Sciatic nerve (tissue), 2 donors: ENCODE measurements at places on chromosomes 5 and 9. TPM values are rescaled to one million over a fixed set of nuclear protein-coding genes. Genes with fewer than 3 reads are reported as not detected.

Gene PCDHGB4
- total RNA-seq: 9.0 TPM

Gene PCDHA1
- total RNA-seq: not detected

Gene CDC20B
- total RNA-seq: not detected

Gene RGS7BP
- total RNA-seq: 0.67 TPM

Gene ASPN
- 14.4 TPM for total RNA-seq

Gene ACER2
- total RNA-seq: 10.7 TPM

Gene SLC36A2
- 30.2 TPM for total RNA-seq

GRCh38 chr5:178068293-178068692, 45.0 kb upstream of the N4BP3 start:
- DNase-seq: no peak

GRCh38 chr9:29556317-29556716, 1983.0 kb upstream of the C9orf72 start:
- no peak for DNase-seq

DNA sequence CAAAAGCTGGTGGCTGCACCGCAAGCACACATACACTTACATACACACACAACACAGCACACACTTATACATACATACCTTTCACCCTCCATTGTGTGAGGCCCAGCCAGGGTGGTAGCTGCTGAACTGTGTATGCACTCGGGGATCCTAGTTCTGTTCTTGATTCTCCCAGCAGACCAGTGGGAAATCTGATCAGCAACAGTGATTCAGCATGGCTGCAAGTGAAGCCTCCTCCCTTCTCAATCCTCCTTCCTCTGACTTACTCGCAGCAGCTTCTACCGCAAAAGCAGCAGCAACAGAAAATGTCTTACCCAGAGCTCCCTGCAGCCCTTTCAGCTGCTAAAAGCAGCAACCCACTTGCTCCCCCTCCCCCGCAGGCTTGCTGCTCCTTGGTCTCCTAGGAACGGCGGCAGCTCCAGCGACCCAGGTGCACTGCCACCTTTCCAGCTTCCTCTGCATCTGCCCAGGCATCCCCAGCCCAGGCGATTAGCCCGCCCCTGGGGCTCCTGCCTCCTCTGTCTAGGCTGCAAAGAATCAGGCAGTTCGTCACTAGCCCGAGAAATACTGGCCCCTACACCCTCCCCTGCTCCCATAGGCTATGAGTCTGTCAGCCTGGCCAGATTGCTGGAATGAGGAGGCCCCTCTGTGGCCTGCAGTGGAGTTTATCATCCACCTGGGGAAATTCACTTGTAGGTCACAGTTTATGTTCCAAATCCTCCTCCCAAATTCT, at the start of gene KLHL3:
Gene KLHL3, minus strand, starts transcription at position 535 of the 730 bp plus-strand sequence. Its CDS starts 443 bp downstream, at position 92.
- peak; percentile 61 for DNase-seq

- DNase-seq: no peak
Measured at GRCh38 chr5:158923799-158924551, 175.7 kb downstream of the EBF1 start.

GRCh38 chr9:35568196-35568595, 36.9 kb upstream of the TESK1 start:
- no peak for DNase-seq

DNA sequence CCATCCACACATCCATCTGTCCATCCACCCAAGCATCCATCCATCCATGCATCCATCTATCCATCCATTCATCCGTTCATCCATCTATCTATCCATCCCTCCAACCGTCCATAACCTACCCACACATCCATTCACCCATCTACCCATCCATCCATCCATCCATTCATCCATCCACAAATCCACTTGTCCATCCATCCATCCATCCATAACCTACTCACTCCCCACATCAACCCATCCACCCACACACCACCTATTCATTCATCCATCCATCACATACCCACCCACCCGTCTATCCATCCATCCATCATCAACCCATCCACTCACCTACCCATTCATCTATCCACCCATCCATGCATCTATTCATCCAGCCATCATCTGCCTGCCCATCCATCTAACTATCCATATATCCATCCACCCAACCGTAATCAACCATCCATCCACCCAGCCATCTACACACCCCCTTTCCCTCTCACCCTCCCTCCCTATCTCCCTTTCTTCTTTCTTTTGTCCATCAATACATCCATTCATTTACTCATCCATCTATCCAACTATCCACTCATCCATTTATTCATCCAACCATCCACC, 43.6 kb upstream of the CLPTM1L start:
- no peak for DNase-seq

GRCh38 chr9:109510506-109510905, 12.4 kb upstream of the PTPN3 start:
- no peak for DNase-seq

- no peak for DNase-seq
Measured at GRCh38 chr9:93194221-93194625, 10.3 kb downstream of the WNK2 start.

DNA sequence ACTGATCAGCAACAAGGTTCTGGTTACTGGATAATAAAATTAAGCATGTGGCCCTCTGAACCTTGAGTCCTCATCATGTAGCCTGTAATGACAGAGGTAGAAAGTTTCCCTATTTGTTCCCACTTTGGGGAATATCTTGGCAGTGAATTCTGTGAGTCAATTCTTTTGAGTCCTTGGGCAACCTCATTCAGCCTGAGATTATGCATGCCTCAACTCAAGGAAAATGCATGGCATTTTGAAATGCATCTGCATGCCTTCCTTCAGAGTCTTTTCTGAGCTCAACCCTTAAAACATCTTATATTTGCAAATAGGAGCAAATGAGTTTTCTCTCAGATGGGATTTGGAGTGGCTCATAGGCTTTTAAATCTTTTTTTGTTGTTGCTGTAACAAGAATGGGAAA, 218.1 kb upstream of the CD180 start:
- DNase-seq: no peak

GRCh38 chr9:97954550-97954989, 16.6 kb upstream of the HEMGN start:
- no peak for DNase-seq

DNA sequence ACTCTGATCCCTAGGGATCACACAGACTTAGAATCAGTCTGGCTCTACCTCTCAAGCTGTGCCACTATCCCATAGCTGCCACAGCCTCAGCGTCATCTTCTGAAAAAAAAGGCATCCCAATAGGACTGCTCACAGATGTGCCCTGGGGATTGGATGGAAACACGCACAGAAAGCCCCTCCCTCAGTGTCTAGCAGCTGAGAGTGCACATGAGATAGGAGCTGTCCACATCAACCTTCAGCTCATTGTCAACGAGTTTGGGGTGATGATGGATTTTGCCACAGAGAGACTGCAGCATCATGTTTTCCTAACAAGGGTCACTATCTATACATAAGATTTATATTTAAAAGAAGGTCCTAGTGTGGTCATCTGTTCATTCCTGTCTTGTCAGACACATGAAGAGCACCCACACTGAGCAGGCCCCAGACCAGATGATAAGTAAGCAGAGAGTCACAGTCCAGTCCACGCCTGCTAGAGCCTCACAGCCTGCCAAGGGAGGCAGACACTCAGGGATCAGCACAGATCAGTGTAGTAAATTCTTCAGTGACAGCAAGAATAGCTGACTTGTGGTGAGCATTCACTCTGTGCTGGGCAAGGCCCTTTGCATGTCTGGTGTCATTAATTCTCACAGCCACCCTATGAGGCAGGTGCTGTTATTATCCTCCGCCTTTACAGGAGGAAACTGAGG, 25.8 kb downstream of the AFAP1L1 start:
- DNase-seq: no peak

DNA sequence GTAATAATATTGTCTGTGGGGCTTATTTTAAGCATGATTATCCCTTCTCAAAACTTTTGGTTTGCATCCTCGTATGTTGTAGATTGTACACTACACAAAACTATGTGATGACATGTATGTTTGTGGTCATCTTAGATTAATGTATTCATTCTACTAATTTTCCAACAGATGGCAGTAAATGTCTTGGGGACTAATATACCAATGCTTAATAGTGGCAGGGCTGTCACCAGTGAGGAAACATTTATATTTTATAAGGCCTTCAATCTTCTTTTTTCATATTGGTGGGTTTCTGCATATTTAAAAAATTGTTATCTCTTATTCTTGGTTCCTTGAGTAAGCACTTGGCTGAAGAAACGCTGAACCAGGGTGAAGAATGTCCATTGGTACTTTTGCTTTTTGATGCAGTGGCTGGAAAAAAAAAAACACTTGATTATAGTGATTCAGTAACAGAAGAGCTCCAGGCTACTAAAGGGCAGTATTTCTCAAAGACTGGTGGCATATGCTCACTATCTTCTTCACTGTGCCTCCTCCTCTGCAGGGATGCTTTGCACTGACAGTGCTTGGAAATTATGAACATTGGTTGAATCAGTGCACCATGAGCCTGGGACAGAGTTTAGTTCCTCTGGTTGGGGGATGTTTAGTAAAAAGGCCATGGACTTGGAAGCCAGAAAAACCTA, 530.3 kb downstream of the RASEF start:
- DNase-seq: no peak

- DNase-seq: no peak
Measured at GRCh38 chr9:136238342-136238732, 7.3 kb downstream of the QSOX2 start.

GRCh38 chr5:176397736-176398420, 9.3 kb downstream of the HIGD2A start:
- no peak for DNase-seq

- no peak for DNase-seq
Measured at GRCh38 chr9:17775656-17776055, 196.8 kb downstream of the SH3GL2 start.

GRCh38 chr5:92543201-92543600, 1037.8 kb downstream of the NR2F1-AS1 start:
- DNase-seq: no peak

- DNase-seq: no peak
Measured at GRCh38 chr5:124798890-124799289, 52.5 kb upstream of the ZNF608 start.

GRCh38 chr5:149410071-149410470, 31.0 kb upstream of the IL17B start:
- DNase-seq: no peak

DNA sequence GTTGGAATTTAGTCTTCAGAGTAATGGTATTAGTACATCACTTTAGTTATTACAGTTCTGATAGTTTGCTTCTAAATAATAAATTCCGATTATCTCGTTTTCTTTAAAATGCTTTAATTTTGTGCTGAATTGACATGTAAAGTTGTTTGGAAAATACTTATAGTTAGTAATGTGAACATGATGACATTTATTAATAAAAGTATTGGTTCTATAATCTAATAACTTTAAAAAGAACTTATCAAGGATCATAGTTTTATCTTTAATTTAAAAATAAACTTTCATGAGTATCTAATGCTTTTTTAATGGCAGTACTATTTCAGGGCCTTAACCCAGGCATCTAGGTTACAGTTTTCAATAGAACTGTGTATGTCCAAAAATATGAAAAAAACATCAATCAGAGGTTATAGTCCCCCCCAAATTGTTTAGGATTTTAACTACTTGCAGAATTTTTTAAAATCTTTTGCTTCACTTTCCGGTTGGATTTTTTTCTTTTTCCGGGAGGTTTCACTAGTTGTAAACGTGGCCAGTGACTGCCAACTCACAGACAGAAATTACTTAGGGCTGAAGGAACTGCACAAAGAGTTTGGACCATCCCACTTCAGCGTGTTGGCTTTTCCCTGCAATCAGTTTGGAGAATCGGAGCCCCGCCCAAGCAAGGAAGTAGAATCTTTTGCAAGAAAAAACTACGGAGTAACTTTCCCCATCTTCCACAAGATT, 680 bp downstream of the GPX8 start:
- peak; percentile 75 for DNase-seq
